ENCODE measurements at places on chromosomes 3 and 15. TPM values are rescaled to one million over a fixed set of nuclear protein-coding genes. Genes with fewer than 3 reads are reported as not detected.

Gene MUSTN1
- total RNA-seq: 0.27 TPM

DNA sequence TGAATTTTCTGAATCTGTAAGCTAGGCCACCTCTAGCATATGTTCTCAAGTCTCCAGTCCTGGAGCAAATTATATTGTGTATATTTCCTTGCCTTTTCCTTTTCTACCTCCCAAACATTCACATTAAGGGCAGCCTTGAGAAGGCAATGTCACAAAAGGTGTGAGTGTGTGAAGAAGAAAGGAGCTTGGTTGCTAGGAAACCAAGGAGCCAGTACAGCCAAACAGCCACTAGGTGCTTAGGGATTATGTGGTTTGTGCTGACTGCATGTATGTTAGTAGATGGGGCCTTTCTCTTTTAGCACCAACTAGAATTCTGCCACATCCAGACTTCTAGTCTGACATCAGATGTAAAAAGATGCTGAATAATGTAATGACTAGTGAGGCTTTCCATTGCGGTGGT lies 118.8 kb upstream of the DAZL start:
- no peak for DNase-seq

DNA sequence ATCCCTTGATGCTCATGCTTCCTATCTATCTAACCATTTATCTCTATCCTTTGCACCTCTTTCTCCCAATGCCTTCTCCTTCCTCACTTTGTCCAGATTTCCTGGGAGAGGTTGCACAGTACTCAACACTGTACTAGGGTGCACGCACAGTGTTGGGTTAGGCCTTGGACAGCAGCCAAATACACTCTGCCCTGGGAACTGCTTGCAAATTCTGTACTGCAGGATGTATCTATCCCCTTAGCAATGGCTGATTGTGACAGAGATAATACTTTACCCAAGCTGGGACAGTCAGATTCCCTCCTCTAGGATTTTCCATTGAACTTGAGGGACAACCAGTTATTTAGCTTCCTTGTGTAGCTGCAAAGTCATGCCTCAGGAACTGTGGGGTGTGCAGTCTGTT lies 113.3 kb downstream of the IL20RB start:
- no peak for DNase-seq

Gene EPHB1
- under 0.01 TPM for total RNA-seq

GRCh38 chr3:119939077-119939476 lies 155.2 kb downstream of the GSK3B start:
- no peak for DNase-seq

DNA sequence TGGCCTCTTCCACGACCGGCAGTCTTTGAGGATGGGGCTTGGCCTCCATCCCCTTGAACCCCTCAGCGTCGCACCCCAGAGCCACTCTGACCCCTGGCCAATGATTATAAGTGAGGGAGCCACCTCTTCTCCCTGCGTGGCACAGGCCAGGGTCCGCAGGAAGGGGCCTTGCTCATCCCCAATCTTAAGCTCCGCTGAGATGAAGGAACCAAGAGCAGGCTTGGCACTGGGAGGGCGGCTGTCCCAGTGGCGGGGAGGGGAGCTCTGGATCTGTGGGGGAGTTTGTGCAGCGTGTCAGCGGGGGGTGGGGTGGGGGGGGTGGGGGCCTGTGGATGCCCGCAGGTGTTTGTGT lies 13.8 kb upstream of the ADPGK start:
- DNase-seq: no peak

DNA sequence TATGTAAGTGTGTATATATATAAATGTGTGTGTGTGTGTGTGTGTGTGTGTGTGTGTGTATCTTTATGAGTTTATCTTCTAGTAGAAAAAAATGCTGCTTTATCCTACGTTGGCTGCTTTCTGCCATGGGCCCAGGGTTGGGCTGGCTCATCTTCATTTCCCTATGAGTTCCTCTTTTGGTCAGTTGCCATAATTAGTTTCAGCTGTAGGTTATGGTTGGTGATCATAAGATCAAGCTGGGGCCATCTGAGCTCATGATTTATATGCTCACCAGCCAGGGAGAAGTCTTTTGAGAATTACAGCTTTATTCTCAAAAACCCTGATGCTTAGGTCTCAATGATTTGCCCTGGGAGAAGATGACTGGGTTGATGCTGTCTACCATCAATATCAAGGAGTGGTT lies 775.8 kb upstream of the ARPP21 start:
- DNase-seq: no peak

DNA sequence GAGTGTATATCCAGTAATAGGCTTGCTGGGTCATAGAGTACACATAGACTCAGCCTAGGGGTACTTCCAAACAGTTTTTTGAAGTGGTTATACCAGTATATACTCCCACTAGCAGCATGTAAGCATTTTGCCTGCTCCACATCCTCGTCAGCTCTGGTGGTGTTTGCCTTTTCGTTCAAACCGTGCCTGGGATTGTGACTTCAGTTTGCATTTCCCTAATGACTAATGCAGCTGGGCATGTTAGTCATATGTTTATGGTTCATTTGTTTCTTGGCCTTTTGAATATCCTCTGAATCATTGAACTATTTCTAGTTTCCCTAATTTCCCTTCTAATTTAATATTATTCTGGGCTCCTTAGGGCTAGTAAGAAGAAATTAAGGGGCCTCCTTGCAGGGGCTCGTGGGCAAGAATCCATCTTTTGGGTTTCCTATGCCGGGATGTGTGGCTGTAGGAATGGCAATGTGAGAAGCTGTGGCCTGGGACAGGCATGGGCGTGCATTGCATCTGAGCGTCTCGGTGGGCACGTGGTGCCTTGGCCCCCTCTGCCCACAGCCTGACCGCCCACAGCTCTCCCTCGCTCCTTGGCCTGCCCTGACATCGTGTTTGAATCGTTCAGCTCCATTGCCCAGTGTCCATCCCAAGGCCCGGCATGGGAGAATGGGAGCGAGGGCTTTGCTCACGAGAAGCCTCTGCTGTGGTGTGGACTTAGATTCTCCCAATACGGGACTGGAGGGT lies 26.4 kb downstream of the FAH start:
- DNase-seq: no peak

Data from hematopoietic multipotent progenitor cell (in vitro differentiated cells).